ENCODE measurements at places on chromosomes 7 and 10.

DNA sequence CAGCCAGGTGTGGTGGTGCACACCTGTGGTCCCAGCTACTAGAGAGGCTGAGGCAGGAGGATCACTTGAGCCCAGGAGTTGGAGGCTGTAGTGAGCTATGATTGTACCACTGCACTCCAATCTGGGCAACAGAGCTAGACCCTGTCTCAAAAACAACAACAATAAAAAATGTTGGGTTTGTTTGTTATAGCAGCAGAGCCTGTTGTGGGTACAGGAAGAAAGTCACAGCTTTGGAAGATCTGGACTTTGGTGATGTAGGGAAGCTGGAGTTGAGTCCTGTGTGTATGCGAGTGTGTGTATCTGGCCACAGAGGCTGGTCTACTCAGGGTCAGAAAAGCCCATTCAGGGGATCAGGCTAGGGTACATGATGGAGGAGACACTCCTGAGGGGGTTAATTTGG lies 3.9 kb downstream of the GRID2IP start:
- no peak for DNase-seq

DNA sequence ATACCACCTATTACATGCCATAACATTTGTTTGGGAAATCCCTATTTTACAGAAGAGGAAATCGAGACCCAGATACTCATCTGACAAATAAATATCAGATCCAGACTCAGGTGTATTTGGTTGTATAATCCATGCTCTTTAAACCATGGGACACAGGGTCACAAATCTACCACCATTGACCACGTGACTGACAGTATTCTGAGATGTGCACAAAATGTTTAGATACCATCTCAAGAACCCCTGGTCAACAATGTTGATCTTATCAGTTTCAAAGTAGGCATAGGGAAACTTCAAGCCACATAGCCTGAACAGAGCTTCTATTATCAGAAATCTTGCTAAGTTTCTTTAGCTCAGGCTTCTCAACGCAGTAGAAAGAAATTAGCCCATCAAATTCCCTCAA lies 93.6 kb downstream of the ICA1 start:
- DNase-seq, result no peak

DNA sequence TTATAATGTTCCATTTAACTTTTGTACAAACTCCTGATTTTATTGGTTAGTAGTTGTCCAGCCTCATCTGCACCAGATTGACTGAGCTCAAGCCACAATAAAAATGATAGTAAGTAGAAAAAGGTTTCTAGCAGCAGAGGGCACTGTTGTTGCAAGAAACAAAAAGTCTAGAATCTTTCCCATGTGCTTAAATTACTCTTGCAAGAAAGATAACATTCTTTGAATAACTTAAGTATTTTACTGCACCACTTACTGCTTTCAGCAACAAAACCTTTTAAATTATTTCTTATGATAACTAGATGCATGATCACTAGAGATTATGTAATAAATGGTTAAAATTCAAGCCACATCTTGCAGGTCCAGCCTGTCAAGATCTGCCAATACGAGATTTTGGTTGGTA lies 27.0 kb downstream of the LMOD2 start:
- DNase-seq, result peak; percentile 22

GRCh38 chr7:95863-96260 lies 96.5 kb upstream of the FAM20C start:
- DNase-seq, result no peak

- no peak for DNase-seq
Observed at GRCh38 chr7:128075242-128076095, 44.2 kb upstream of the LRRC4 start.

GRCh38 chr10:35555962-35556930 lies 48.9 kb upstream of the GJD4 start:
- DNase-seq, result no peak

GRCh38 chr7:17989546-17989945 lies 38.1 kb downstream of the PRPS1L1 start:
- DNase-seq, result no peak

DNA sequence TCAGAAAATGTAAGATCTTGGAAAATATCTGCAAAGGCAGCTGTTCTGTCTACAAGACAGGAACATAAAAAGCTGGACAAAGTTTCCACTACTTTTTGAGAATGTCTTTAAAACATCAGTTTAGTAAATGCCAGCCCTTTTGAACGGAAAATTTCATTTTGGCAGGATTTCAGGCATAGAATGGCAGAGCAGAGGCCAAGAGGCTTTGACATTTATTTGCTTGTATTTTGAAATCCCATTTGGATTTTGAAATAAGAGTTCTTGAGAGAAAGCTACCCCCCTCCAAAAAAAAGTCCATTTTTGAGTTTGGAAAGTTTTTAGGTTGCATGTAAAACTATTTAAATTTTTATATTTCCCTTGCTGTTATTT lies 3.1 kb upstream of the ETV1 start:
- no peak for DNase-seq

GRCh38 chr7:133699386-133699785 lies 427.8 kb upstream of the LRGUK start:
- no peak for DNase-seq

GRCh38 chr7:28815369-28815927 lies 142.7 kb downstream of the TRIL start:
- DNase-seq, result no peak

Data from GM20000 (cell line).